T follicular helper cell (primary cell): ENCODE measurements at places on chromosomes 3 and 15.

DNA sequence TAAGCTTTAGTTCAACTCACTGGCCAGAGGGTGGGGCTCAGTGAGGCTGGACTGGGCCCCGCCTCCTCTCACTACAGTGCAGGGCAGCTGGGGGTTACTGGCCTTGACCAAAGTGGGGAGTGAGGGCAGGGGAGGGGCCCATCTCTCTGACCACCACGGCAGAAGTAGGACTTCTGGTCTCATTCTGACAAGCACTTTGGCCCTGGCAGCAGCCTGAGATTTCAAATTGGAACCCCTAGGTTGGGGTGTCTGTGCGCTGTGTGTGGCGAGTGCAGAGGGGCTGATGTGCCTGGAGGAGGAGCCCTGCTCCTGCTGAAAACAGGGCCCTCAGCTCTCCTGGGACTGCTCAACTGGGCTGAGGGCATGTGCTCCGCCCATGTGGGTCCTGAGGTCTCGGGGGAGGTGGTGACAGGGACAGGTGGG, 60.3 kb upstream of the RPL32 start:
- DNase-seq, result no peak

GRCh38 chr15:89119489-89120478, 31.5 kb downstream of the ABHD2 start:
- DNase-seq, result no peak

- DNase-seq, result no peak
Measured at GRCh38 chr3:187396661-187397060, 28.5 kb downstream of the RTP4 start.

DNA sequence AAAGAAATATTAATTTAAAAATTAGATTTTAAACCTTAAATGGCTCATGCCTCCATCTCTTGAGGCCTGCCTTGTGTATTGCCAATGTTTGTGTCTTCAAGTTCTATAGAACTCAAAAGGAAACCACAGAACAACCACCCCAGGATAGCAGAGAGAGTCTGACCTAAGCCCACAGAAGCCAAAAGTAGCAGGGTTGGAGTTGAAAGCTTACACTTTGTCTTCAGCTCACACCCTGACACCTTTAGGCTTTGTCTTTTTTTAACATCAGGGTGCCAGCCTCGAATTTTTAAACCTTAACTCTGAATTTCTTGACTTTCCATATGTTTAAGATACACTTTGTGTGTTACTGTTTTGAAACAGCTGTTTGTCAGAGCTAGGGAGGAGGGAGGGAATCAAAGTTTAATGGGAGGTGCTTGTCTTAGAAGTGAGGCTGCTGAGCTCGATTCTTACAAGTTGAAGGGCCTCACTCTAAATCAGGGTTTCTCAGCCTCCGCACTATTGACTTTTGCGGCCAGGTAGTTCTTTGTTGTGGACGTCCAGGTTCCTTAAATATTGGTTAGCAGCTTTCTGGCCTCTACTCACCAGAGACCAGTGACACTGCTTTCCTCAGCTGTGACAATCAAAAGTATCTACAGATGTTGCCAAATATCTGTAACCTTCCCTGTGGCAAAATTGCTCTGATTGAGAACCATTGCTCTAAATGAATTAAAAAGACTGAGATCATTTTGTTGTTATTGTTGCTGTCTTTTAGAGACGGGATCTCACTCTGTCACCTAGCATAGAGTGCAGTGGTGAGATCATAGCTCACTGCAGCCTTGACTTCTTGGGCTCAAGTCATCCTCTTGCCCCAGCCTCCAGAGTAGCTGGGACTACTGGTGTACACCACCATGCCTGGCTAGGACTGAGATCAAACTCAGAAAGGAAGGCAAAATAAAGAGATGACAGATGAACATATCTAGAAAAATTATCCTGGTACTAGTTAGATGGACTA, 139.2 kb upstream of the EOMES start:
- no peak for DNase-seq

- no peak for DNase-seq
Measured at GRCh38 chr3:140206196-140207040, 271.4 kb downstream of the CLSTN2 start.

GRCh38 chr15:54884312-54884711, 312.4 kb downstream of the RSL24D1 start:
- DNase-seq, result no peak

DNA sequence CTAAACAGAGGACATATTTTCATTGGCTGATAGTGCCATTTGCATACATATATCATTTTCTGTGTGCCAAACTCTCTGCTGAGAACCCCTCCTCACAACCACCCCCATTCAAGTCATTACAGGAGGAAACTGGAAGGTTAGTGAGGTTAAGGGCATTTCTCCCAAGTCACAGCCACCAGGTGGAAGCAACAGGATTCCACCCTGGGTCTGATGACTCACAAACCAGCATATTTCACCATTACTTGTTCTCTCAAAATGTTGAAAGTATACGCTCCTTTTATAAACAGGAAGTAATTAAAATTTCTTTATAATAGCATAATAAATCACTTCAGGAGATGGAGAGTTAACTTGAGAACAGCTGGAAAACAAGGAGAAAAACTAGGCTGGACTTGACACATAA, 398.6 kb upstream of the WNT5A start:
- DNase-seq, result no peak

DNA sequence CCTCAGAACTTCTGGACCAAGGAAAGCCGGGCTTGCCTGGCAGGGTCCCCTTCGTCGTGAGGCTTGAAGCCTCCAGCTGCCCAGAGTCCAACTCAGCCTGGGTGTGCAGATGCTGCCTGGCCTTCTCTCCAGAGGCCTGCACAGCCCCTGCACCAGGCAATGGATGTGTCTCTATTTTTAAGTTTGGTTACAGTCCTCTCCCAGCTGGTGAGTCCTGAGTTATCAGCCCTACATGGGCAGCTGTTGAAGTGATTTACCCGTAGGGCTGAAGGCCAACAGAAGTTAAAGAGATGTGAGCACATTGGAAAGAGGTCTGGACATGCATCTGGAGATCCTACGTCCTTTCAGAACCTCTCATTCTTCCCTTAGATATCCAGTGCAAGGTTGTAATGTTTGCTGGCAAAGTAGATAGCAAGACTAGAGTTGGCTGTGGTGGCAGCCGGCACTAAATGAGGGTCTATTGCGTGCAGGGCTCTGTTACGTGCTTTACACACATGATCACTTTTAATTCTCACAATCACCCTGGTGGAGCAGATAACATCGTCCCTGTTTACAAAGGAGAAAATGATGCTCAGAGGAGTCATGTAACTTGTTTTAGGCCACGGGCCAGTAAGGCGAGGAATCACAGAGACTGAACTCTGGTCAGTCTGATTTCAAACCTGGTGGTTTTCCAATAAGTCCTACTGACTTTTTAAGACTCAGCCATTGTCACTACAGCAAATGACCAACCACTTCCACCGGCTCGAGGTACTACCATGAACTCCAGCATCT, 9.9 kb downstream of the FYCO1 start:
- DNase-seq, result no peak

GRCh38 chr15:67915461-67916374, 75.9 kb upstream of the RNU6-1 start:
- no peak for DNase-seq

DNA sequence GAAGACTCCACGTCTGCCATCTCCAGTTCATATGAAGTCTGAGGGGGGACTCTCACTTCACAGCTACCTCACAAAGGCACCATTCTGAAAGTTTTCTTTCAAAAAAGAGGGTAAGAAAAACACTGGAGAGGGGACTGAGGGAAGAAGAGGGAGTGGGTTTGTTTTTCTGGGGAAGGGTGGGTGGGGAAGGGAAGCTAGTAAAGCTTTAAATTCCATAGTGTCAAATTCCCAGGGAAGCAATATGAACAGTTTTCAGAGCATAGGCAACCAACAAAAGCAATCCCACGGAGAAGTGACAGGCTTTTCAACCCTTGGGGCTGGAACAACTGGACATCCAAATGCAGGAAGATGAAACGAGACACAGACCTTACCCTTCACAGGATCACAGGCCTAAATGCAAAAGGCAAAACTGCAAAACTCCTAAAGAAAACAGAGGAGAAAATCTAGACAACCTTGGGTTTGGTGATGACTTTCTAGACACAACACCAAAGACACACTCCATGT, 61.7 kb downstream of the CHSY1 start:
- no peak for DNase-seq
